ENCODE measurements at places on chromosomes 2 and 18.

DNA sequence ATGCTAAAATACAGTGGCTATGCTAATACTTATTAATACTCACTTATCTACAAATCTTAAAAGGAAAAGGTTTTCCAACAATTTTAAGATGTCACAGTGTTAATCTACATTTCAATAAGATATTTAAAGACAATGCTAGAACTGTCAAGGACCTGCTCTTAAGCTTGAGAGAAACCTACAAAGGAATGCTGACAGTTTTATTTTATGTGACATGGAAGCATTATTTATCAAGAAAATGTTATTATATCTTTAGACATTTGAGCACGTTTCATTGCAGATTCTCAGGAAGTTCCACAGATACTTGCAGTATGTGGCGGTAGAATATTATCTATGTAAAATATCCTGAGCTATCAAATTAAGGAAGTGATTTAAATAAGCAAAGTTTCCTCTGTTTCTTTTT is 1255.7 kb upstream of the ZEB2 start:
- DNase-seq: no peak

GRCh38 chr2:38263293-38263692 is 113.8 kb downstream of the ATL2 start:
- DNase-seq: no peak

DNA sequence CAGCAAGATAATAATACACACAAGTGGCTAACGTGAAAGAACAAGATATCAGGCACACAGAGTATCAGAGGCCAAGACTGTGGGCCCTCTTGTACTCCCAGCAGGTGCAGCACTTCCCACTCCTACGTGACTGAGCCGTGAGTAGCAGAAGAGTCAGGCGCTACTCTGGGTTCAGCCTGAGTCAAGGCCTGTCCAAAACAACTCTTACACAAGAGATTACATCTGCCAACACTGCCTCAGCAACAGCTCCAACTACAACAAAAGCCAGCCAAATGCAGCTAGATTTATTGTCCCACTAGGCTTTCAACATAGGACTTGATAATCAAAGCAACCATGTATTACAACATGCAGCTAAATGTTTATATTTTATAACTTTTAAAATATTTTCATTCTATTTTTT is 56.2 kb downstream of the ITSN2 start:
- no peak for DNase-seq

DNA sequence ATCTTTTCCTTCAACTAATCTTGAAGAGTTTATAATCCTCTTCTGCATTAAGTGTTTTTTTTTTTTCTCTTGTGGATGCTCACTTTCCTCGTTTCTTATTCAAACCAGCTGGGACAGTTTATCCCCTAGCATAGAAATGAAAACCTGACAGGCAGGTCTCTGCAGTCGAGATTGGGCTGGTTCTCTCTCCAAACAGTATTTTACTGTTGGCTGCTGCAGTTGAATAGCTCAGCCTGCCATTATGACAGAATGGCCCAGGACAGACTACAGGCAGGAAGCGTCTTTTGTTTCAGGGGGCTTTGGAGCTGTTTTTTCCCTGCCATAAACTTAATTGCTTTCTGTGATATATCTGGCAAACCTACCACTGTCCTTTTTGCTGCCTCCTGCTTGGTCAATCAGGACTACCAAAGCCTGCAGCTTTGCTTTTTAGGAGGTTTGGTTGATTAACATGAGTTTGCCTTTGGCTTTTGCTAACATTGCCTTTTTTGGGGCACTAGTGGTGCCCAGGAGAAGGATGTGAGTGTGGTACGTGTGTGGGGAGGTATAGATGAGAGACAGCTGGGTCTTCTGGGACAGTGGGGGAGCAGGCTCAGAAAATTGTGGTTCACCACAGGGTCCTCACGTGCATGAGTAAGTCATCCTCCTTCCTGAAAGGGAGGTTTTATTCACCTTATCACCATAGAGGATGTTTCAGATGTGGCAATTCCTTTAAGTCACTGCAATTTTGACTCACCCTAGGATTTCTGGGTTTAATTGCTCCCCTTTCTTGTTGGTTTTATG is 128.7 kb downstream of the LYPD6B start:
- no peak for DNase-seq

- no peak for DNase-seq
Observed at GRCh38 chr2:62176801-62177200, 19.1 kb upstream of the B3GNT2 start.

DNA sequence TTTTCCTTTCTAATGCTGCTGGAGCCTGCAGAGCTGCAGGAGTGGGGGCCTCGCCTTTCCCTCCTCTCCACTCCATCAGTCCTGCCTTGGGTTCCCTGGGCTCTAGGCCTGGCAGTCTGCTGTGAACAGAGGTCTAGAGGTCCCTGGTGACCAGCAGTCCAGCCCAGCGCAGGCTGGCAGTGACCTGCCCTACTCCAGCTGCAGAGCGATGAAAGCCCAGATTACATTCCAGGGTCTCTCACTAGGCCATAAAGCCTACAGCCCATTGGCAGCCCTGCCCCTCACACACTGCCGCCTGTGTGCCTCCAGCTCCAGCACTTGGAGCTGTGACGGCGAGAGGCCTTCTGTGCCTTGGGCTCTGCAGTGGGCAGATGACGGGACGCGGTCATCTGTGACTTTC is 14.8 kb upstream of the MAL start:
- no peak for DNase-seq

DNA sequence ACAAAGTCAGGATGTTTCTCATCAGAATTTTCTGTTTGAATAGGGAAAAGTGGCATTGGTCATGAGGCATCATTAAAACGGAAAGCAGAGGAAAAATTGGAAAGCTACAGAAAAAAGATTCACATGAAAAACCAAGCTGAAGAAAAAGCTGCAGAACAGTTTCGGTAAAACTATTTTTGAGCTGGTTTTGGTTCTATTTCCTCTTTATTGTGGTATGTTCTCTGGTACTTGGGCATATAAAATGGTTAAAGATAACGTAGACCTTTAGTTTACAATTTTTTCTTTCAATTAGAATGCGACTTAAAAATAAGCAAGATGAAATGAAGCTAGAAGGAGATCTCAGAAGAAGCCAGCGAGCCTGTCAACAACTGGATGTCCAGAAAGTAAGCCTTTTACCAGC is 7.6 kb downstream of the GPATCH11 start:
- no peak for DNase-seq

DNA sequence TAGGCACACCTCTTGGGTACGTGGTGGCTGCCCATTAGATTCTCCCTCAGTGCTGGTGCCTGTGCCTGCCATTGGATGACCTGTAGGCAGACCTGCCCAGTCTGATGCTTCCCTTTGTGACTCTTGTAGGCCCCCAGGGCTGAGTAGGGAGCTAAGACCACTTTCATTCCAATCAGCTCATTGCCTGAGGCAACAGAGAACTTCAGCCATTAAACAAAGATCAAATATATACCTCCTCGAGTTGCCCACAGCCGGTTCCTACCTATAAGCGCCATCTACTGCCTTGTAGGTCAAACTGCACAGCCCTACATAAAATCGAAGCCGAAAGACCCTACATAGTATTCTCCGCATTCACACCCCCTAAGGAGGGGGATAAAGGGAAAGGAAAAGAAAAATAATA is 184.6 kb downstream of the ETAA1 start:
- no peak for DNase-seq

DNA sequence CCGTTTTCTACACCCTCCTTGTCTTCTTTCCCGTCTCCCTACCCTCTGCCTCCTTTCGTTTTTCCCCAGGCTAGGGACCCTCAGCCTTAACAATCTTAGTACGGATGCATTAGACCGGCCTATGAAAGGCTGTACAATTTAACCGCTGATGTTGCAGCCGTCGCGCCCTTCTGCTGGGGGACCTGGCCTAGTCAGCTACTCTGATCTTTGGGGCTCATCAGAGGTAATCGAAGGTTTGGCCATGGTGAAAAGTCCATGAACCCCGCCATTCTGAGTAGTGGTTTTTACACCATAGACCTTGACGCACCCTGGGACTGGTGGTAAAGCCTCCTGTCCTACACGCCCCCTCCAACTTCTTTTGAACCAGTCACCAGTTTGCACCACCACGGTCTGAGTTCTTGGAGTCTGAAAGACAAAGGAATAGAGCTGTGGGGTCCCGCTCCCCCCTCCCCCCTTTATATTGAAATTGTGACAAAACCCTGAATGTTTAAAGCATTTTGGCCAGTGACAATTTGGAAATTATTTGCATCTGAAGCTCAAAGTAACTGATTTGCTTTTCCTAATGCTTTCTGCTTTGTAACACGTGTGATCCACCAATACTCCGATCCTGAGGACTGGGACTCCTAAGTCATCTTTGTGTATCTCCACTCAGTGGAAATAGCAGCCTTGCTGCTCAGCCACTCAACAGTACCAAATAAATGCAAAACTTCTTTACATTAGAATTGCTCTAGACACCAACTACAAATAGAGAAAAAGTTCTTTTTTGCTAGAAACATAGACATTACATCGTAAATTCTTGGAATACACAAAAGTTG is 642 bp upstream of the SRSF7 start:
- DNase-seq: no peak

DNA sequence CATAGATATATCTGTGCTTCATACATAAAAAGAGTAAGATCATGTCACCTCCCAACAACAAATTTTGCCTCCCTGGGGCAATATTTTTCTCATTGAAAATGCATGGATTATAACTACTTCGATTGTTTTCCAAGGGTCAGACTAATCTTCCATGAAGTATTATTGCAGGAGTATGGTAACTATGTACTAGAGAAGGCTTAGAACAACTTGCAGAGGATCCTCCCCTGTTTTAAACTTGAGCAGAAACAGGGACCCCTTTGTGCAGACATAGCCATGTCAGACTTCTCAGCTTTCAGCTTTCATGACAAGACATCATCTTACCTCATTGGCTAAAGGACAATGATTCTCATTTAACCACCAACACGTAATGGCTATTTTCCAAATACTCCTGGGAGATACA is 13.2 kb upstream of the RAB27B start:
- DNase-seq: no peak

DNA sequence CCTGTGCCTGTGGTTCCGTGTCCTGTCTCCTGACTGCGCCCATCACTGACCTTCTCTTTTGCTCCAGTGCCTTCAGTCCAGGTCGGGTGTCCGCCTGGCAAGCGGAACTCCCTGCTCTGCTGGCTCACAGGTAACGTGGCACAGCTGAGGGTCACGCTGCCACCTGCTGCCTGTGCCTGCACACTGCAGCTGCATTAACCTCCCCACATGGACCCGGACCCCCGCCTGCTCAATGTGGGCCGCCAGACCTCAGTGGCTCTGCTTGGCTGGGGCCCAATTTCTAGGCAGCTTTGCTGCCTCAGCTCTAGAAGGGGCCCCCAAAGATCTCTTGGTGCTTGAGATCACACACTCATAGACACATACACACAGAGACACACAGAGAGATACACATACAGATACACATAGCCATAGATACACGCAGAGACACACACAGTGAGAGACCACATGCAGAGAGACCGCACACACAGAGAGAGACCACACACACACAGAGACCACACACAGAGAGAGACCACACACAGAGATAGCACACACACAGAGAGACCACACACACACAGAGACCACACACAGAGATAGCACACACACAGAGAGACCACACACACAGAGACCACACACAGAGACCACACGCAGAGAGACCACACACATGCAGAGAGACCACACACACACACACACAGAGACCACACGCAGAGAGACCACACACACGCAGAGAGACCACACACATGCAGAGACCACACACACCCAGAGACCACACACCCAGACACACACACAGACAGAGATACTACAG is 14.9 kb upstream of the CNNM3 start:
- no peak for DNase-seq

GRCh38 chr18:72940986-72941385 is 73.2 kb upstream of the NETO1 start:
- DNase-seq: no peak

DNA sequence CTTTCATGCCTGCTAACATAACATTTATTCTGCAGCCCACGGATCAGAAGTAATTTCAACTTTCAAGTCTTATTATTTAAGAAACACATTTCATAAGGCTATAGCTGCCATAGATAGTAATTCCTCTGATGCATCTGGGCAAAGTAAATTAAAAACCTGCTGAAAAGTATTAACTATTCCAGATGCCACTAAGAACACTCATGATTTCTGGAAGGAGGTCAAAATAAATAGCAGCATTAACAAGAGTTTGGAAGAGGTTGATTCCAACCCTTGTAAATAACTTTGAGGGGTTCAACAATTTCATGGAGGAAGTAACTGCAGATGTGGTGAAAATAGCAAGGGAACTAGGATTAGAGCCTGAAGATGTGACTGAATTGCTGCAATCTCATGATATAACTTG is 77.6 kb downstream of the CCDC148 start:
- no peak for DNase-seq

- no peak for DNase-seq
Observed at GRCh38 chr2:40480596-40480995, 28.7 kb upstream of the SLC8A1 start.

DNA sequence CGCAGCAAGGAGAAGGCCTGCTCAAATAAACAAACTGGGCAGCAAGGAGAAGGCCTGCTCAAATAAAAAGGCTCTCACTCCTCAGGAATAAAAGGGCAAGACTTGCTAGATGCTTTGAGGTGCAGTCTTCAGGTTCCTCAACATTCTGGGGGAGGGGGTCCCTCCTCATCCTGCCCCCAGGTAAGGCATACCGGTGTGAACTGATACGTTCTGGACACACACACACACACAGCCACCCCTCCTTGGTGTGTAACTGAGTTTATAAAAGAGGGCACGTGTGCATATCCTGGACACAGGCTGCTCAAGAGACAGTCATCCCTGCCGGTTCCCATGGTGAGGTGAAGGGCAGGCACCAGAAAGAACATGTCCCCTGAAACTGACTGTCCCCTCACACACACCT is 4.5 kb downstream of the TEX261 start:
- DNase-seq: no peak

GRCh38 chr2:241860184-241861078 is 1.7 kb upstream of the PDCD1 start:
- DNase-seq: no peak

DNA sequence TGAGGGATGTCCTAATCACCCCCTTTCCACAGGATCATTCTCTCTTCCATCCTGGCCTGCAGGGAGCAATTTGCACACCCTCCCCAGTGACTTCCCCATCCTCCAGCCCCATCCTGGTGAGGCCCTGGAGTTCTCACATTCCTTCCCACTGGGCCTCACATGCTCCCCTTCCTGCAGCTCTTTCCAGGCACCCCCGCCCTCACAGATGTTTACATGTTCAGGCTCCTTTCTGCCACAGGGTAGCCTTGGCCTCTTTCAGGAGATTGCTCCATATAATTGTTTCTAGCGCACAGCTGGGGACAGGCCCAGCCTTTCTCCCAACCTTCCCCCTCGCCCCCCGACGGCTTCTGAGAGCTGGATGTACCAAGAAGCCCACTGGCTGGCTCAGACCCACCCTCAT is 288.4 kb upstream of the TRIB2 start:
- no peak for DNase-seq

- no peak for DNase-seq
Observed at GRCh38 chr18:7482342-7482741, 84.8 kb upstream of the PTPRM start.

GRCh38 chr2:19124135-19124534 is 234.3 kb downstream of the OSR1 start:
- no peak for DNase-seq

GRCh38 chr18:39230086-39230803 is 1664.6 kb upstream of the CELF4 start:
- no peak for DNase-seq

- no peak for DNase-seq
Observed at GRCh38 chr2:38591152-38591551, 11.6 kb downstream of the HNRNPLL start.
